ENCODE measurements at places on chromosomes 3 and 15.

GRCh38 chr3:123909785-123910184 lies 25.7 kb upstream of the MYLK start:
- no peak for DNase-seq

DNA sequence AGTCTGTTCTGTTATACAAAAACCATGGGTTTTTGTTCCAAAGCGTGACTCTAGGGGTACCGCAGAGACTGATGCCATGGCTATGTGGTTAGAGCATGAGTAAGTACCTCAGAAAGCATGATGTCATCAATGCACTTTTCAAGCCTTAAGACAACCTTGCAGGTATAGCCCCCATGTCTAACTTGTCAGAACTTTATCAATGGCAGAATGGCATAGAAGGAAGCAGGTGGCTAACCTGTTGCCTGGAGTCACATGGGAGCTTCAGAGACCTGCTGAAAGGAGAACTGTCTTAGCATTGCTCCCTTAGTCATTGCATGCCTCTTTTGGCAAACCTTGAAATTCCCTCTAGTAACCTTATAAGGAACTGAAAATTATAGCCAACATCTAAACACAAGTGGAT lies 52.5 kb downstream of the EOMES start:
- no peak for DNase-seq

DNA sequence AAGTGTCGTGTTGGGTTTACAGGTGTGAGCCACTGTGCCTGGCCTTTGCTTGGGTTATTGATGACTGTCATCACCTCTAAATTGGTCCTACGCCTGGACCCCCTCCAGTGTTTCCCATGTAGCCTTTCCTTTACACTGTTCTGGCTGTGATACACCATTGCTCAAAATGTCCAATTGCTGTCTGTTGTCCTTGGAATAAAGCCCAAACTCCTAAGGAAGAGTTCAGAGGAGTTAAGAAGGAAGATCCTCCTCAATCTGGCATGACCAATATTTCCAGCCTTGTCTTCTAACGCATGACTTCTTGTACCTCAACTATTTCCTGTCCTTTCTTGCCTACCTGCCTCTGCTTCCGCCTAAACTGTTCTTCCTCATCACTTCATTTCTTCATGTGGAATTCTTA lies 113.1 kb downstream of the POLR2M start:
- DNase-seq: no peak

GRCh38 chr3:170500995-170501394 lies 82.3 kb downstream of the CLDN11 start:
- no peak for DNase-seq

- DNase-seq: no peak
These were observed 233.9 kb upstream of the GOLGA6L4 start for GRCh38 chr15:84001655-84002054.

GRCh38 chr3:191314109-191314728 lies 15.0 kb upstream of the CCDC50 start:
- DNase-seq: no peak

DNA sequence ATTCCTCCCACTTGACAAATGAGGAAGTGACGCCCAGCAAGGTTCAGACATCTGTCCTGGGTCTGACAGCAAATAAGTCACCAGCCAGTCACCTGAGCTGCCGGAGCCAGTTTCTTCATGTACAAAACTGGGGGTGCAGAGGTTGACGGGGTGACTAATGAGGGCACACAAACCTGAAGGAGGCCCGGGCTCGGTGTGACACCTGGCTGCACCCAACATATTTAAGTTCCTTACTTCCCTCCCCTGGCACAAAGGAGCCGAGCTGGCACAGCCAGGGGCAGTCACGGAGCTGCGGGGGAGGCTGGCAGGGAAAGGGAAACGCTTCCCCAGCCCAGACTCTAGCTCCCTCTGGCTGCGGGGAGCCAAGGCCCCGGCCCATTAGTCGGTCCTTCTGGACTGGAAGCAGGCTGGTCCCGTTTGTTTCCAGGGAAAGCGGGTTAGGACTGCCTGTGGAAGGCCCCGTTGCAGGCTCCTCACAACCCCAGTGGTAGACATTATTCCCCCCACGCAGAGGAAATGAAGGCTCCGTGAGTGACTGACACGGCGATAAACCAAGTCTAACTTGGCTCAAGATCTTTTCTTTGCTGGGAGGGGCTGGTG lies 2.3 kb downstream of the FBXL22 start:
- no peak for DNase-seq

- DNase-seq: no peak
These were observed 34.5 kb downstream of the ZBTB11 start for GRCh38 chr3:101642441-101642840.
